ENCODE measurements at places on chromosomes 12 and 14.

DNA sequence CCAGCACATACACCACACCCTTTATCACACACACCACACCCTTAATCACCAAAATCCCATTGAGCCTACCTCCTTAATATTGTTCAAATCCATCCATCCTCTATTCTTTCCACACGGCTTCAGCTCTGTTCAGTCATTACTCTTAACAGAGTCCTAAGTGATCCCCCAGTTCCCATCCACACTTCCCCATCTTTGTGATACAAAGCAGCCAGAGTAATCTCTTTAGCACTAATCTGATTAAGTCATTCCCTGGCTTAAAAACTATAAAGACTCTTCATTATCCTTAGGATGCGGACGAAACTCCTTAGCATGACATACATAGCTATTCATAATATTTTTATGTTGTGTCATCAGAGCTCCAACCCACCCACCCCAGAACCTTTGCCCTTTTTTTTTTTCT lies 14.7 kb upstream of the MFAP5 start:
- DNase-seq = no peak

GRCh38 chr14:28361486-28361885 lies 405.1 kb upstream of the FOXG1 start:
- DNase-seq = no peak

GRCh38 chr12:3231399-3231876 lies 154.3 kb downstream of the TSPAN9 start:
- no peak for DNase-seq

DNA sequence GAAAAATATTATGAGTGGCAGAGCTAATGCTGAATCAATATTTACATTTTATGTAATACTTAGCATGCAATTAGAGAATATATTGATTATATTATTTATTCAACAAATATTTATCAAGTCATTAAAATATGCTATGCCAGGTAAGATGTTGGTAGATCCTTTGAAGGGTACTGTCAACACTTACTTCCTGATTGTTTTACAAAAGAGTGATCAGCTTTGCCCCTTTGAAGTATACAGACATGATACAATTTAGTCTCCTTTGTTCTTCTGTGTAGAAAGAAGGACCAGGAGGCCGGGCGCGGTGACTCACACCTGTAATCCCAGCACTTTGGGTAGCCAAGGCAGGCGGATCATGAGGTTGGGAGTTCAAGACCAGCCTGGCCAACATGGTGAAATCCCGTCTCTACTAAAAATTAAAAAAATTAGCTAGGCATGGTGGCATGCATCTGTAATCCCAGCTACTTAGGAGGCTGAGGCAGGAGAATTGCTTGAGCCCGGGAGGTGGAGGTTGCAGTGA lies 73.9 kb upstream of the IFNG-AS1 start:
- no peak for DNase-seq

DNA sequence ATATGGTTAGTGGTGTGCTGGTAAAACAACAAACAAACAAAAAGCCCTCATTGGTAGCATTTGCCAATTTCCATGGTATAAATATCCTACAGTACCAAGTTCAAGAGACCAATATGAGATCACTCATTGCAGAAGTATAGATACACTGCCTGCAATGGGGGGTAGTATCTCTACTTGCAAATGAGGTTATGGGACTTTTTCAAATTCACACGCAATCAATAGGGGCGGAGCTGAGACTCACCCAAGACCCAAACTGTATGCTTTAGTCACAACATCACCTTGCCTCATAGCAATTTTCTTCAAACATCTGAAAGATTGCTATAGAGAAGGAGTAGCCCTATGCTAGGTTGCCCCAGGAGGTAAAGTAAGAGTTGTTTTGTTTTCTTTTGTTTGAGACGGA lies 93.7 kb downstream of the VCPKMT start:
- no peak for DNase-seq

DNA sequence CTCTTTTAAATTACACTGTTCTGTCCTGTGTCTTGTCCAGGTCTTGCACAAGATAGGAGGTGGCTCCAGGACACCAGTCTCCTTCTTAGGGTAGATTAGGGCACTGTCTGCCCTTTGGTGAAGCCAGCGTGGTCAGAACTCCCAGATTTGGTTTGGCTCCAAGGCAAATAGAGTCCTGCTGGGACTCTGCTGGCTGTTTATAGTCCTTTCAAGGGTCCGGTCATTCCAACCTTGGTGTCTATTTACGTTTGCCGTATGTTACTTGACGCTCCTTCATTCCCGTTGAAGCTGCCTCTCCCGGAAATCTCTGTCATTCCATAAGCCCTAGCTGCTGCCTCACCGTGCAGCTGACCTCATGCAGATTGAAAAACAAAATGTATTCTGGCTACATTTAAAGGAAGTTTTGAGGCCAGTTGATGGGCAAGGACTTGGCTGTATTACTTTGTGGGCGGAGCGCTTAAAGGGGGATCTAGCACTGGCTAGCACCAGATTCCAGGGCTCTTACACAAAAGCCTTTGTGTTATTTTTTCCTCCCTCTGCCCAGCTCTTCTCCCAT lies 180.6 kb downstream of the AKAP6 start:
- no peak for DNase-seq

GRCh38 chr12:2495417-2496112 lies 299.2 kb upstream of the FKBP4 start:
- DNase-seq = no peak

DNA sequence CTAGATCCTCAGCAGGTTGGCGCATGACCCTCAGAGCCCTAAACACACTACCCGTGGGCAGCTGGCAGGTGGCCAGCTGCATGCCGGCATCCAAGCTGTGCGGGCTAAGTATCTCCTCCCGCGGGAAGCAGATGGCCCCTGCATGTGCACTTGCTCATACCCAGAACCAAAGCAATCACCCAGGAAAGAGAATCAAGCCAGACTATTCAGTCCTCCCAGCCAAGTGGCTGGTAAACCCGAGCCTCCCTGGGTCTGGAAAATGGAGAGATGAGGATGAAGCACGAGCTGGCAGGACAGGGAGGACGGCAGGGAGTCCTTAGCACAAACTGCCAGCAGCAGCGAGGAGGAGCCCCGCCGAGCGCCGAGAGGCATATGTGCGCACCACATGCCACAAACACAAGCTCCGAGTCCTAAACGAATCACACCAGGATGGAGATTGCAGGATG lies 139.7 kb downstream of the RIMBP2 start:
- peak; percentile 51 for DNase-seq

GRCh38 chr12:124097701-124098100 lies 124.7 kb downstream of the ZNF664 start:
- DNase-seq = no peak
